Uterine smooth muscle cell (primary cell): ENCODE measurements at places on chromosomes 3 and 15. TPM values are rescaled to one million over a fixed set of nuclear protein-coding genes. Genes with fewer than 3 reads are reported as not detected.

Gene C2CD4A
- total RNA-seq, result 0.12 TPM in 1 of 2 replicates, not detected in the other

Gene ACVR2B
- 2.7 and 3.2 TPM in 2 replicates for total RNA-seq

Gene PIAS1
- total RNA-seq, result 11.4 and 15.7 TPM in 2 replicates

Gene IGSF10
- 0.33 and 0.37 TPM in 2 replicates for total RNA-seq

Gene KNG1
- total RNA-seq, result not detected in 2 replicates

Gene CEP152
- total RNA-seq, result 8.6 and 19.9 TPM in 2 replicates

Gene B3GNT5
- total RNA-seq, result 9.8 and 10.0 TPM in 2 replicates

Gene CHCHD6
- 15.1 and 18.5 TPM in 2 replicates for total RNA-seq

Gene CIDEC
- 0.12 TPM in 1 of 2 replicates, not detected in the other for total RNA-seq

Gene CTXN2
- total RNA-seq, result not detected in 2 replicates

Gene KIF9
- 3.2 TPM in 2 replicates for total RNA-seq

Gene TNFSF10
- total RNA-seq, result 1.4 and 2.0 TPM in 2 replicates

Gene LRRIQ4
- 0.11 TPM in 1 of 2 replicates, not detected in the other for total RNA-seq

Gene C3orf18
- total RNA-seq, result 12.9 and 20.2 TPM in 2 replicates

Gene GOLGA6L22
- total RNA-seq, result not detected in 2 replicates

Gene TLNRD1
- total RNA-seq, result 8.7 and 9.7 TPM in 2 replicates

Gene IL12A
- 3.4 and 4.1 TPM in 2 replicates for total RNA-seq

Gene EPHA3
- total RNA-seq, result 1.9 and 2.2 TPM in 2 replicates

Gene ERC2
- total RNA-seq, result 0.55 and 0.75 TPM in 2 replicates

Gene SH2D7
- not detected in 2 replicates for total RNA-seq

Gene NANOGP8
- not detected in 2 replicates for total RNA-seq

Gene SELENOK
- total RNA-seq, result 24.3 and 32.9 TPM in 2 replicates

Gene LDHAL6B
- under 0.01 TPM in 1 of 2 replicates, not detected in the other for total RNA-seq

Gene PRR23B
- total RNA-seq, result not detected in 2 replicates

Gene NLGN1
- total RNA-seq, result 11.2 and 20.1 TPM in 2 replicates

Gene SLC27A2
- total RNA-seq, result 0.22 and 0.50 TPM in 2 replicates

Gene RARRES1
- total RNA-seq, result 26.2 and 30.5 TPM in 2 replicates

Gene SENP7
- total RNA-seq, result 13.9 and 14.7 TPM in 2 replicates
